ENCODE measurements at places on chromosomes 16 and 17.
A peak's percentile ranks its signal among the peaks of the same experiment; 100 is the strongest.

DNA sequence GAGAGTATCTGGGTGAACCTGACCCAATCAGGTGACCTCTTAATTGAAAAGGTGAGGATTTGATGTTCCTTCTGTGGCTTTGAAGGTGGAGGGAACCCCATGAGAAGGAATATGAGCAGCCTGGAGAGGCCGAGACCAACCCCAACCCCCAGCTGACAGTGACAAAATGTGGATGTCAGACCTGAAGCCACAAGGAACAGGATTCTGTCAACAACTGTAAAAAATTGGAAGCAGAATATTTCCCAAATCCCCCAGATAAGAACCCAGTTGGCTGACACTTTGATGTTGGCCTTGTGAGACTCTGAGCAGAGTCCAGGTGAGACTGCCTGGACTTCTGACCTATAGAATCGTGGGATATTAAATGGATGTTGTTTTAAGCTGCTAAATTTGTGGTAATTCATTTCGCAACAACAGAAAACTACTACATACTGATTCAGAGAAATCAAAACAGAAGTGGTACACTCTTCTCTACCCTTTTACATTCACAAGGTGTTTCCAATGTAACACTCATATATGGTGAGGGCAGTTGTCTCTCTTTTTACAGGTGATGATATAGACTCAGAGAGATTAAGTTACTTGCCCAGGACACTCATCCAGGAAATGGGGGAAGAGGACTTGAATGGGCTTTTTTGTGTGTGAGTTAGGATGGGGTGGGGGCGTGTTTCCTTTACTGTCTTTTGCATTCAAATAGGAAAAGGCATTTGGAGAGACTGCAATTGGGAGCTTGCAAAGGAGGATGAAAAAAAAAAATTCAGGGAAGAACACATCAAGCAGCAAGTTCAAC lies 29.8 kb upstream of the SALL1 start:
- DNase-seq, result no peak

DNA sequence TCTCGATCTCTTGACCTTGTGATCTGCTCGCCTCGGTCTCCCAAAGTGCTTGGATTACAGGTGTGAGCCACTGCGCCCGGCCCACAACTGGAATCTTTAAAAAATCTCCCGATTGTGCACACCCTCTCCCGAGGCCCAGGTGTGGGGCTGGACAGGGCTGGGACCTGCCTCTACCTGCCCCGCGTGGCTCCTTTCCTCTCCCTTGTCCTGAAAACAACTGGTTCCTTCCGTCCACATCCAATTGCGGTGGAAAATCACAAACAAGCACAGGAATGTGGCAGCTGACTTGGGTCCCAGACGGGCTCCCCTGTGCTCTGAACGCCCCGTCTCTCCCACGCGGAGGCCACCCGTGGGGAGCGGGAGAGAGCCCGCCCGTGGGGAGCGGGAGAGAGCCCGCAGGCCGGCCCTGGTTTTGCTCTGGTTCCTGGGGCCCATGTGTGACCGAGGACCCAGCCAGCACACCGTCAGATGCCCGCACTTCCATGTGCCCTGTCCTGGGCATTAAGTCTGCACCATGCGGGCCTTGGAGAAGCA lies 3.0 kb upstream of the TMEM204 start:
- DNase-seq, result no peak

DNA sequence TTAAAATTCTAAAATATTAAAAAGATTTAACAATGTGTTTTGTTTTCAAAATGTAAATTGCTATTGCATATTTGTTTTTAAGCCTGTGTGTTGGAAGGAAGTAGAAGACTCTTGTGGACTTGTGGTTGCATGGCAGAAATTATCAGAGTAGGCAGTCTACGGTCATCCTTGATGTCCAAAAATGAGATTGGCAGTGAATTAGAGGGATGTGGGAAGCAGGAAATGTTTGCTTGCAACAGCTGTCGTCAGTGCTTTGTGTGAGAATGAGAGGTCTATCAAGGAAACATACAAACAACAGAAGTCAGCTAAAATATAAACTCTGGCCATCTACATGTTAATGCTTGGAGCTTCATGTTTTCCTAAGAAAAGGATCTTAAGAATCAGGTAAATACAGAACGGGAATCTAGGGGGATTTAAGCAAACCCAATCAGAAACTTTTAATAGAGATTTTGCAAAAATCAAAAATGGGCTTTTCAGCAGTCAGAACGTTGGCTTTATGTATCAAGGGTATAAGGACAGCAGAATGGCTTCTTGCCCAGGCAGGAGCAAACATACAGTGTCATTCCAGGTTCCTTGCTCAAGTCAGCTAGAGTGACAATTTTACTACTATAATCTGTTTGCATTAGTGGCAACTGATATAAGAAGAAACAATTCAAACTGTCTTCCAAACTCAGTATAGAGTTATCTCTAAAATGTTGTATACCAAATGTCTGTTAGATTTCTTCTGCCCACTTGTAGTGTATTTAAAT lies 196.7 kb downstream of the CYB561 start:
- no peak for DNase-seq

DNA sequence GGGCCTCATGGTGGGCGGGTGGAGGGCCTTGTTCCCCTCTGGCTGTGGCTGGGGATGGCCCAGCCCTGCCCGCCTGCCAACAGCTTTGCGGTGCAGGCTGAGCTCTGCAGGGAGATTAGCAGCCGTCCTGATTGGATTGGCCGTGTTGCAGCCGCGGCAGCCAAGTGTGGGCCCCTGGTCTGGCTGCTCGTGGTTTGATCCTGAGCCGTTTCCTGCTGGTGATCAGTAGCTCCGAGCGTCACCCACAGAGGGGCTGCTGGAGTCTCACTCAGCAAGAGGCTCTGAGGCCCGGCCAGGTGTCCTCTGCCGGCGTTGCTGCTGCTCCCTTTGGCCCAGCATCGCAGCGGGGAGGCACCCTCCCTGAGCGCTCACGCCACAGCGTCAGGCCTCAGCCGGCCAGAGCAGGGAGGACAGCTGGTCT lies 32.5 kb downstream of the BAIAP2 start:
- DNase-seq, result no peak

DNA sequence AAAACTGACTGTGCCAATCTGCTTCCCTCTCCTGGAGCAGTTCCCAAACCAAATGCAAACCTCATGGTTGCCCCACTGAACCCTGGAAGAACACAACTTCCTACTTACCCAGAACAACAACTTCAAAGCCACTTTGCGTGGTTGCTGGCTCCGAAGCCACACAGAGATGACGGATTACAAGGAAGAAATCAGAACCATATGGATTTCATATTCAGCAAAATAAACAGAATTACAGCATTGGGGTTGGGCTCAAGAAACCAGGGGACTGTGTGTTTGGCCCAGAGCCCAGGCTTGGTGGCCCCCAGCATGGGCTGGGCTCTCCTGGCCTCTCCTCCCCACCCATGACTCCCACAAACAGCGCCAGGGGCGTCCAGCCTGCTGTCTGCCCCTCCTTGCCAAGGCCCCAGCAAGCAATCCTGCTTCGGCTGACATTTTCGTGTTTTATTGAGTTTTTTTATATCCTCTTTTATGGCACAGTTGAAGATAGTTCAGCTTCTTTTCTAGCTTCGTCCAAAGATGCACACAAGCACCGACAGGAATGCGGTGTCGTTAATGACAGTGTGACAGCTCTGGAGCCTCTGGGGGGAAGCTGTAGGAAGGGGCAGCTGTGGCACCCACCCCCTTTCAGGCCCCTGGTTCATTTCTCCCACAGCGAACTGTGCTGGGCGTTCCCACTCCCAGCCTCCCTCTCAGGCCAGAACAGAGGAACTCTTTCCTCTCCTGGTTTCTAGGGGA lies 137.1 kb downstream of the GAS7 start:
- no peak for DNase-seq

- no peak for DNase-seq
Observed at GRCh38 chr17:68776451-68776850, 175.3 kb upstream of the FAM20A start.

- no peak for DNase-seq
Observed at GRCh38 chr17:71395901-71396300, 724.9 kb upstream of the SOX9 start.

DNA sequence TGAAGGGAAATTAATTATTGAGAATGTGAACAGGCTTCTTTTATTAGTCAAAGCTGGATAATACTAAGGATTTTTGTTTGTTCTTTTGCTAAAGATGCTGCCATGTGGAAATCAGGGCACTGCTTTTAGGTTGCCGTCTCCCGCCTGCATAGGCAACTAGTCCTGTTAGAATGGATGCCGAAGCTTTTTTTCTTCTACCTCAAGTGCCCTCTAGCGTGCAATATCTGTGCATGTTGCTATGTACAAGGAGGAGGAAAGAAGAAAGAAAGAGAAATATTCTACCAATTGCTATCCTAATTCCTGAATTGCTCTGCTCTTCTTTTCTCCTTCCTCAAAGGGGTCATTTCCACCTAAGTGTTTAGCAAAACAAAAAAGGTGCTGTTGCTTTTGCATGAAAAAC lies 5.2 kb upstream of the CDH8 start:
- no peak for DNase-seq

DNA sequence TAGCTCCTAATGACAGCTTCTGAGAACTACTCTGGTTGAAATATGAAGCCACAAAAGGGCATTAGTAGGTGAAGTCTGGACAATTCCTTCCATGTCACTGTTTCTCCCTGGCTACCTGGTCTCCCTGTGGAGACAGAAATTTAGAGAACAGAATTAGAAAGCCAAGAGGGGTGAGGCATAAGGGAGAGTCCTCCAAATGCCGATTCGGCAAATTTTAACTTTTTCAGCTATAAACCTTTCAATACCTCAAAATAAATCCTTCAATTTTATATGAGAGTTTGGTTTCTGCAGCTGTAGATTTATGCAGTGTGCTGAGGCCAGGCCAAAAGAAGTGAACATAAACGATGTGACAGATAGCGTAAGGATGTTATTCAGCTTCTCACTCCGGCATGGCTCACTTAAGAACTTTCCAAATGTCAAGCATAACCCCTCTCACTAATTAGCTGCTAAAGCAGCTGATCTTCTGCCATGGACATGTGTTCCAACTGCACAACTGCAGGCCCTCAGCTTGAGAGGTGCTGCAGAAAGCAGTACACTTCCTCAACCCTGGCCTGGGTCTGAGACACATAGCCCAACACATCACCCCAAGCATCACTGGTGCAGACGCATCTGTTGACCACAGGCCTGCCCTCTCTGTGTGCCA lies 247.9 kb upstream of the SOX9 start:
- no peak for DNase-seq

DNA sequence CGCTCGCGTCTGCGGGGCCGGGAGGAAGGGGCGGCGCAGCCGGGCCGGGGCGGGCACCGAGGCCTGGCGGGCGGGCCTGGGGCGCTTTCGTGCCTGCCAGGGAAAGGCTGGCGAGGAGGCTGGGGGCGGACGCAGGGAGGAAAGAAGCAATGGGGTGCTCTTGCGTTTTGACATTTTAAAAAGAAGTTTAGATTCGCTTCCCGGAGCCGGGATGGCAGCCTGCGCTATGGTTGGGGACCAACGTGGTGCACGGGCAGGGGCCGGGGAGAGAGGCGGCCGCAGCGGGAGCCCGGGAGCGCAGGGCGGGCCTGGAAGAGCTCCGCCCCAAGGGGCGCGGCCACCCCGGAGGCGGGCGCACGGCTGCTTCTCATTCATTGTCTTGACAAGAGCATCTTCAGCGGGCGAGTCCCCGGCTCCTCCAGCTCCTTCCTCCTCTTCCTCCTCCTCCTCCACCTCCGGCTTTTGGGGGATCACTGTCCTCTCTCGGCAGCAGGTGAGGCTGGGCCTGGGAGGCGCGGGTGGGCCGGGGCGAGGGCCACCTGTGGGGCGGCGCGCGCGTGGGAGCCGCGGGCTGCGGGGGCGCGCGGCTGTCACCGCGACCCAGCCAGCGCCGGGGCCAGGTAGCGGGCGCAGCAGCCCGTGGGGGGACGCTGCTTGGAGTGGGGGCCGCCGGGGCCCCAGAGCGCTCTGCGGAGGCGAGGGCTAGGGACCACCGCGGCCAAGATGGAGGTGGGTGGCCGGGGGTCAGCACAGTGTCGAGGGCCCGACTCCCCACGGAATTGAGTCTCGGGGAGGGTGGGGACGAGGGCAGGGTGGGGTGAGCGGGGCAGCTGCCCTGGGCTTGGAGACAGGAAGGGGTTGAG lies at the start of gene CORO1A:
Gene CORO1A (plus strand): TSS at position 370 of the 863 bp plus-strand sequence. CDS start 1,608 bp downstream, outside the sequence.
- peak; percentile 89 for DNase-seq

DNA sequence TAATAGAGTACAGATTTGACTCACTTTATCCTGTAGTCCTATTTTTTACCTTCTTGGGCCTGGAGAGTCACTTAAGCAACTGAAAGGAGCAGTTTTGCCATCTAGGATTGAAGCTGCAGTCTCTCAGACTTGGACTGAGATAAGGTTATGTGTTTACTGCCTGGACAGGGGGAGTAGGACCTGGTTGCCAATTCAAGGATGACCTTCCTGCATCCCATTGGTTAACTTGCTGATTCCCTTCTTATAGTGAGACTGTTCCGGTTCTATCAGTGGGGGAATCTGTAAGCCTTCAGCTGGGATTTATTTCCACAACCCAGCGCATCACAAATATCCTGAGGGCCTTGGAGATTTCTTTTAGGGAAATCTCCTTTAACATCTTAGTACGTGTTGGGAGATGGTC lies 2.9 kb downstream of the UBN1 start:
- DNase-seq, result no peak

DNA sequence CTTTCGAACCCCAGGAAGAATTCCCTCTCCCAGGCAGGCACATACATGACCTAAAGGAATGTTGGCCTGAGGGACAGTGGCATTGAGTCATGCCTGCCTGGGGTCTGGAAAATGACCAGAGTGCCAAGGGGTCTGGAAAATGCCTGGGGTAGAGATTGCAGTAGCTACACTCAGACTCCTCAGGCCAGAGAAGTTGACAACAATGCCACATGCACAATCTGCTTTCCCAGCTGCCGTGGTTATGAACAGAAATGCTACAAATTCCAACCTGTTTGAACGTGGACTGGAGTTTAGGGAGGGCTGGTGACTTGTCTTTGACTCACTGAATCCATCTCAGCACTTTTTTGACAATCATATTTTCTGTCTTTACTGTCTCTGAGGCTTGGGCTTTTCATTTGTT lies 250.0 kb downstream of the ABCC12 start:
- no peak for DNase-seq

DNA sequence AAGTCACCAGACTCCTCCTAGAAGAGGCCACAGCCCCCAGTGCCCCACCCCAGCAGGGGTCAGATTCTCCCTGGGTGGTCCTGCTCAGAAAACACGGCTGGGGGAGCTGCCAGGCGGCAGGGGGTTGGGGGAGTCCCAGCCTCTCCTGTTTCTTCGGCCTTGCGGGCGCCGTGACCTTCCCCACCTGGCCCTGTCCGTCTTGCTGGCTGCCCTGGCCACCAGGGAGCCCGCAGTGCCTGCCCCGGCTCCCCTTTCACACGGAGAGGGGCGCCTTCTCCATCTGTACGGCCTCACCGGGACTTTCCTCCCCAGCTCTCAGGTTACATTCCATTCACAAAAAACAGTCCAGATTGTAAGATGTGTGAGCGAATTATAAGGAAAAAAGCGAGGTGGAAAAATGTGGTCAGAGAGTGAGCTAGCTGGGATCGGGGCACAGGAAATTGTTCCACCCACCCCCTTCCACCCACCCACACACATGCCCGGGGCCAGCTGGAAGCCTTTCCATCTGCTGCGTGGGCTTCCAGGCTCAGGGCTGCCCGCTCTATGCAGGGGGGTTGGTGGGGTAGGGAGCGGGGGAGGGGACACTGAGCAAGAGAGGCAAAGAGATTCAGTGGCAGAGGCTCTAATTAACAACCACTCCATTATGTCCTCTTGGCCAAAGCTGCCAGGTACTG lies 14.6 kb upstream of the CIBAR2 start:
- no peak for DNase-seq

GRCh38 chr16:65679785-65680184 lies 557.9 kb upstream of the CDH11 start:
- DNase-seq, result no peak

GRCh38 chr17:64066716-64067115 lies 46.3 kb upstream of the ICAM2 start:
- DNase-seq, result peak; percentile 72
